ENCODE measurements at places on chromosomes 5 and 9.

- no peak for DNase-seq
Measured at GRCh38 chr9:132175431-132175830, 13.6 kb downstream of the NTNG2 start.

- DNase-seq, result no peak
Measured at GRCh38 chr5:134758176-134758503, 439 bp upstream of the DDX46 start.

GRCh38 chr5:142826741-142827492, 56.7 kb downstream of the ARHGAP26 start:
- DNase-seq, result peak; percentile 70

- no peak for DNase-seq
Measured at GRCh38 chr5:18771097-18771610, 1136.9 kb downstream of the TAF11L14 start.
